B cell (primary cell): ENCODE measurements at places on chromosomes 4 and X. TPM values are rescaled to one million over a fixed set of nuclear protein-coding genes. Genes with fewer than 3 reads are reported as not detected.
A peak's percentile ranks its signal among the peaks of the same experiment; 100 is the strongest.

DNA sequence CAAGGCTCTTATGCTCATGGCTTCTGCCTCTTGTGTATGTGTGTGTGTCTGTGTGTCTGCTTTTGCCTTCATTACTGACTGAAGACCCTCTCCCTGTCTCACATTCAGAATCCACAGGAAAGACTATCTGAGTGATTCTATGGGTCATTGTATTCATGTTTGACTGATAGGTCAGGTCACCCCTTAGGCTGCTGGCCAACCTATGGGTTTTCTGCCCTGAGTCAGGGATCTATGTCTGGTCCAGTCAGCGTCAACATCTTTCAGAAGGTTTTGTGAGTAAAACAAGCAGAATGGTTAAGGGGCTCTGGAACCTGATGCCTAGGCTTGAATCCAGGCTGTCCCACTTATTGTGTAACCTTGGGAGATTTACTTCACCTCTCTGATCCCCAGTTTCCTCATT is 30.5 kb downstream of the NHSL2 start:
- DNase-seq, result no peak

- no peak for DNase-seq
These were observed 109.3 kb upstream of the USP9X start for GRCh38 chrX:40975951-40976350.

DNA sequence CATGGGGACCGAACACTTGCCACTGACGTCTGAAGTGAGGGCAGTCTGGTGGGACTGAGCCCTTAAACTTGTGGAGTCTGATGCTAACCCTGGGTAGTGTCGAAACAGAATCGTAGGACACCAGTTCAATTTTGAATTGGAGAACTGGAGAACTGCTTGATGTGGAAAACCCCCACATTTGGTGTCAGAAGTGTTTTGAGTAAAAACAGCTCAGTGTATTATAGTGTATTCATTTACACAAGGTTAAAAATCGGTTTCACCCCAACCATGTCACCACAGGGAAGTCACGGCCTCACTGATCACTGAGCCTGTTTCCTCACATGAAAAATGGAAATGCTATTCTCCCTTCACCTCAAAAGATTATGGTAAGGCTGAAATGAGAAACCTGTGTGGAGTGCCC is 21.9 kb downstream of the PIN4 start:
- DNase-seq, result no peak

- DNase-seq, result no peak
These were observed 222.5 kb downstream of the AFF2 start for GRCh38 chrX:148722966-148723365.

DNA sequence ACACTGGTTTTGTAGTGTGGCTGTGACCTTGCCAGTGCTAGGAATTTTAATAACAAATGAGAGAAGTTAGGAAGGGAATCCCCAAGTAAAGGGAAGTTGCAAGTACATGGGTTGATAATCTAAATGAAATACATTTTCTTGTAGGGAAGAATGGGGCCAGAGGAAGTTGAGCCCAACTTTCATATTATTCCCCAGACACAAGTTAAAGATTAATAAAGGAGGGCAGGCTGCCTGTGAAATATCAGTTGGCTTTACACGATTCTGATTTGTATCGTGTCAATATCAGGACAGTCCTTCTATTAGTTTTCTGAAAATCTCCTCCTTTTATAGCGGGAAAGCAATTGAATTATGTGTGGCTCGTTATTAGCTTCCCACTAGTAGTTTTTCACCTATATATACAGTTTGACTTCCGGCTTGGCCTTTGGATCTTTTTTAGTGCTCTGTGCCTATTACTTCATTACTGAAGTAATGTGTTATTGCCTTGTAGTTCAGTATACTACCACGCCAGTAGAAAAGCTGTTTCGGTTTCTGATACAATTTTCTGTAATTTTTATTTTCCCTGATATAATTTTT is 1.7 kb downstream of the PDLIM5 start:
- no peak for DNase-seq

GRCh38 chrX:44873415-44874276 is 658 bp downstream of the KDM6A start:
- DNase-seq, result peak; percentile 73

GRCh38 chrX:23201706-23202105 is 132.9 kb upstream of the PTCHD1 start:
- no peak for DNase-seq

GRCh38 chrX:10326578-10326977 is 169.8 kb downstream of the CLCN4 start:
- DNase-seq, result peak; percentile 3

DNA sequence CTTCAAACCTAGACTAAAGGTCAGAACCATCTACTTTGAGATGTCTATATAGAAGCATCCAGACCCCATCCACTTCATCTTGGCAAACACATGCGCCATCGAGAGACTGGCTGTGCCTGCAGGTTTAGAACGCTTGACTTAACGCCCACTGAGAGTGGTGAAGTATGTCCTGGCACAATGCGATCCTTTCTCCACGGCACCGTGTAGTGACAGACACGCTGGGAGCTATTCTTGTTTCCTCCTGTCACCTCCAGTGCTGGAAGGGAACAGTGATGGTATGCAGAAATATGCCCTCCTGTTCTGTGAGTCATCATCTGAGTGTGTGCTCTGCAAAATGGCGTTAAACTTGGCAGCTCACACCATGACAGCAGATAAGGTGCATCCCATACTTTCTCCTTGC is 330.2 kb downstream of the NLGN4X start:
- no peak for DNase-seq

DNA sequence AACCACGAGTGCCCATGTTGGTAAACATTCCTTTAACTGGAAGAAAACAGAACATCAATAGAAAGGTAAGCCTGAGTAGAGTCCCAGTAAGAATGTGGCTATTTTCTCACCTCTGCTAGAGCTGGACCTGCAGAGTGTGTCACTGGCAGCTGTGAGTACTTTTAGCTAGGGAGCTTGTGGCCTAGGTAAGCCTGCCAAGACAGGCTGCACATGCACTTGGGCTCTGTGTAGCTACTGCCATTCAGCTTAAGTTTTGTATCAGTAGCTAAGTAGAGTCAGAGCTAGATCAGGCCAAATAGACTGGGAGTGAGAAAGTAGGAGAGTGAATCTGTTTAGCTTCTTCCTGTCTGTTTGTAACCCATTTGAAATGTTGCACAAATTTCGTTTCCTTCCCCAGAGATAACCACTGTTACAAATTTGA is 35.3 kb downstream of the RBPJ start:
- DNase-seq, result no peak

GRCh38 chr4:139171876-139172691 is 4.9 kb downstream of the ELF2 start:
- no peak for DNase-seq

DNA sequence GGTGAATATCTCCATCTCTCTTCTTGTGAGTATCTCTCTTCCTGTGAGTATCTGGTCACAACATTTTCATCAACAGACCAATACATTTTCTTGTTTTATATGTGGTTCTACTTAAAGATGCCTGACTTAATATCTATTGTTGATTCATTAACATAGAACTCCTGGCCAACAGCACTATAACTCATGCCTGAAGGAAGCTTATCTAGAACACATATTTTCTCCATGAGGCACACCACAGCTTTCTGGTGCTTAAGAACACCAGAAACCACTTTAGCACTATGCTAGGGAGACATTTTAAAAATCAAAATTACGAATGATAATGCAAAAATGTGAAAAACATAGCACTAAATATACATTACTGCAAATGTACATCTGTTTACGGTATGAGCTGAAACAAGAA is 190.4 kb downstream of the GABRB1 start:
- DNase-seq, result no peak

GRCh38 chrX:100405424-100405823 is 4.6 kb downstream of the PCDH19 start:
- no peak for DNase-seq

Gene RNF128
- not detected in 2 replicates for total RNA-seq

Gene PPP4R3C
- total RNA-seq, result not detected in 2 replicates

- peak; percentile 75 for DNase-seq
These were observed 29.2 kb upstream of the MXD4 start for GRCh38 chr4:2290974-2291704.

DNA sequence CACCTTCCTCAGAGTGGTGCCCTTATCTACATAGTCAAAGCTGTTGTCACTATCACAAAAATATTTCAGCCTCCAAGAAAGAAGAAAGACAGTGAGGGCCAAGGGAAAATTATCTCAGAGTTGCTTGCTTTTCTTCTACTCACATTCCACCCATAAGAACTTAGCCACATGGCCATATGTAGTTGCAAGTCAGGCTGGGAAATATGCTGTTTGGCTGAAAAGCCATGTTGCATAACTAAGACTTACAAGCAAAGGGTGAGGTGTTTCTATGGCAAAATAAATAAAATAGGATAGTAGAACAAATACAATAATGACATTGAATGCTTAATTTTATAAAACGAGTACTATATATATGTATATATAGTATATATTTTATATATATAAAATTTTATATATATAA is 365.9 kb upstream of the PABPC4L start:
- DNase-seq, result no peak
